ENCODE measurements at places on chromosomes 6 and 20. TPM values are rescaled to one million over a fixed set of nuclear protein-coding genes. Genes with fewer than 3 reads are reported as not detected.

DNA sequence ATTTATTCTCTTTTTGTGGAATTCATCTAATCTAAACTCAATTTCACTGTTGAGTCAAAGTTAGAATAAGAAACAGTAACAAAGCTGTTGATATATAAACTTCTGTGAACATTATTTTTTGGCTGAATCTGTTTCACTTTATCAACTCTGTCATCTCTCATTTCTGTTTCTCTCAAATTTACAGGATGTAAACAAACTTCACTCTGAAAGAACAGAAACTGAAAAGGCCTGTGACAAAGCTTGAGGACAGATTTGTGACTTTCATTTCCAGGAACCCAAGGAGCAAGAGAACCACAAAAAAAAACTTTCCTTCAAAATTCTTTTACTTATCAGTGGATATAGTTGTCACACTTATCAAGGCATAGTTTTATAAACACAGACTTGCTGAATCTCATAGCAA is 447.9 kb upstream of the OPRM1 start:
- H3K4me1 ChIP-seq, result no peaks in the 10 kb centered on the region
- no peak for DNase-seq
- no peaks in the 10 kb centered on the region for H3K27me3 ChIP-seq
- no peak overlapping the region for H3K27ac ChIP-seq
- no peaks in the 10 kb centered on the region for H3K36me3 ChIP-seq
- no peak overlapping the region for H3K4me3 ChIP-seq

- peaks cover 35% of the 10 kb centered on the region for H3K4me1 ChIP-seq
- peak overlapping the region; percentile 91 for H3K27ac ChIP-seq
- H3K36me3 ChIP-seq, result no peaks in the 10 kb centered on the region
- peak; percentile 97 for DNase-seq
Observed at GRCh38 chr6:169190144-169190584, 63.5 kb downstream of the THBS2 start.

The MYBL2 gene
- 1.8 TPM for total RNA-seq

DNA sequence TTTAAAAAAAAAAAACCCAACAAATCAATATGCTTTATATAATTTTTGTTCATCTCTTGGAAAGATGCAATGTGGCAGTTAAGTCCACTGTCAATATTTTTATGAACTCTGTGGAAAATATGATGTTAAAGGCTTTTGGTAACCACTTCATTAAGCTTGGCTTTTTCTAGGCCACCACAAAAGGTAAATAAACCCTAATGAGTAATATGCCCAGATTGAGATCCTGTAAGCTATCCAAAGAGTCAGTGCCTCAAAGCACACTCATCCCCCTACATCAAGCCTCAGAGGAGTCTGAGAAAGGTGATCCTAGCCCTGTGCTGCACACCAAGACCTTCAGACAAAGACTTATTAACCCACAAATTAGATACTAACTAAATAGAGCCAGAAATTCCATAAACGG is 121.1 kb downstream of the CDC5L start:
- peak; percentile 87 for DNase-seq
- H3K4me3 ChIP-seq, result no peak overlapping the region
- H3K27me3 ChIP-seq, result peaks cover 41% of the 10 kb centered on the region
- H3K27ac ChIP-seq, result no peak overlapping the region

DNA sequence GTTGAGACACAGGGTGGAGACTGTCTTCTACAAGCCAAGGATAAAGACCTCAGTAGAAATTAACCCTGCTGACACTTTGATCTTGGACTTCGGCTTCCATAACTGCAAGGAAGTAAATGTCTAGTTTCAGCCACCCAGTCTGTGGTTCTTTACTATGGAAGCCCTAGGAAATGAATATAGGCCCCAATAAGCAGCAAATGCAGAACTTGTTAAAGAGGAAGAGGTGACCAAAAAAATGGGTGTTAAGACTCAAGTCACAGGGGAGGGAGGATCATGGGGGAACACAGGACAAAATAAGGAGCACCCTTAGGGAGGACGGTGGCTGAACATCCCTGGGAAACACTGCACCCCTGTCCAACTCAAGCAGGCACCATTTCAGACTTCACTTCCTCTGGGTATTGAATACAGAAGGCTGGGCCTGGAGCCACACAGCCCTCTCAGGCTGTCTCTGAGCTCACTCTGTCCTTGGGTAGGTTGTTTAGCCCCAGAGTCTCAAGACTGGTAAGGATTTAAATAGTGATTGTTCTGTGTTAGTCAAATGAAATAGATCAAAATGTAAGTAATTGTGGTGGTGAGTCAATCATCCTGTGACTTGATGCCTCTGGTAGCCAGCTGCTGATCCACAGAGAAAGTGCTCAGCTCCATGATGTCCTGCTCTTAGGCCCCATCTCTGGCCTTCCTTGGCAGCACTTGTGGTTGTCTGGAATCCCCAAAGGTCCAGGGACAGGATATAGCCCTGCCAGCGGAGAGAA is 30.5 kb upstream of the SIRPD start:
- no peak overlapping the region for H3K27ac ChIP-seq
- no peaks in the 10 kb centered on the region for H3K4me1 ChIP-seq
- H3K27me3 ChIP-seq, result no peaks in the 10 kb centered on the region
- H3K36me3 ChIP-seq, result no peaks in the 10 kb centered on the region

- no peaks in the 10 kb centered on the region for H3K27me3 ChIP-seq
- DNase-seq, result no peak
- H3K4me3 ChIP-seq, result no peak overlapping the region
- no peaks in the 10 kb centered on the region for H3K4me1 ChIP-seq
- no peak overlapping the region for H3K27ac ChIP-seq
- peaks cover 43% of the 10 kb centered on the region for H3K36me3 ChIP-seq
Observed at GRCh38 chr6:157944983-157945931, 36.4 kb upstream of the SYNJ2 start.

All from osteoblast (primary cell).